ENCODE measurements at places on chromosomes 13 and 19.

- no peak for DNase-seq
These were observed 126.8 kb upstream of the ATXN8OS start for GRCh38 chr13:69980799-69981198.

DNA sequence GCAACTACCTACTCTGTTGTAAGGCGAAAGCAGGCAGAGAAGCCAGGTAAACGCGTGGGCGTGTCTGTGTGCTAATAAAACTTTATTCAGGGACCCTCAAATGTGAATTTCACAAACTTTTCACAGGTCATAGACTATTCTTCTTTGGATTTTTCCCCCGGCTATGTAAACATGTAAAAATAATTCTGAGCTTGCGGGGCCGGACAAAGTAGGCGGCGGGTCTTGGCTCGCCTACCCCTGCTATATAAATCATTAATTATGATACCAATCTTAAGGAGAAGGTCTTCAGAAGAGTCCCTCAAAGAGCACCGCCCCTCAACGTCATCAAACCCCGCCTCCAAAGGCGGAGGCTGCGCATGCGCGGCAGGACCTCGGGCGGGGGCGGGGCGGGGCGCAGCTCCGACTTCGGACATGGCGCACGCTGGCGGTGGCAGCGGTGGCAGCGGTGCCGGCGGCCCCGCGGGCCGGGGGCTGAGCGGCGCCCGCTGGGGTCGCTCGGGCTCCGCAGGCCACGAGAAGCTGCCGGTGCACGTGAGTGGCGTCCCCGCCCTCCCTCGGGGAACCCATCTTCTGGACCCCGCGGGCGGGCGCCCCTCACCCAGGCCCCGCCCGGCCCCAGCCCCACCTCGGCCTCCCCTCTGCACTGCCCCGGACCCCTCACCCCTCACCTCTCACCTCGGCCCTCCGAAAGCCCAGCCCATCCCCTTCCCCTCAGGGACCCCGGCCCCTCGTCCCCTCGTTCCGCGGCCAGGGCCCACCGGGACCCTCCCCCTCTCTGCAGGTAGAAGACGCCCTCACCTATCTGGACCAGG lies at the start of gene SIN3B:
Gene SIN3B, plus strand, starts transcription at position 389 of the 812 bp plus-strand sequence. Its CDS starts 23 bp downstream, at position 412.
- DNase-seq, result peak; percentile 68

- DNase-seq, result no peak
These were observed 143.9 kb downstream of the PCDH9 start for GRCh38 chr13:67086260-67086659.

- no peak for DNase-seq
These were observed 774 bp downstream of the SLC25A15 start for GRCh38 chr13:40790154-40790616.

GRCh38 chr19:19429361-19429760 lies 23.9 kb downstream of the GATAD2A start:
- no peak for DNase-seq
